ENCODE measurements at places on chromosomes 12 and 14.

- no peak for DNase-seq
Observed at GRCh38 chr12:459430-460258, at the start of gene B4GALNT3. Gene B4GALNT3, plus strand, starts transcription at chr12:459939. Its CDS starts 438 bp downstream, at chr12:460377.

GRCh38 chr12:102873077-102873476 is 44.0 kb downstream of the PAH start:
- DNase-seq = no peak

- DNase-seq = no peak
Observed at GRCh38 chr12:6428326-6428725, 16.4 kb upstream of the CD27 start.

GRCh38 chr12:100348657-100349454 is 8.0 kb upstream of the SLC17A8 start:
- peak; percentile 29 for DNase-seq

DNA sequence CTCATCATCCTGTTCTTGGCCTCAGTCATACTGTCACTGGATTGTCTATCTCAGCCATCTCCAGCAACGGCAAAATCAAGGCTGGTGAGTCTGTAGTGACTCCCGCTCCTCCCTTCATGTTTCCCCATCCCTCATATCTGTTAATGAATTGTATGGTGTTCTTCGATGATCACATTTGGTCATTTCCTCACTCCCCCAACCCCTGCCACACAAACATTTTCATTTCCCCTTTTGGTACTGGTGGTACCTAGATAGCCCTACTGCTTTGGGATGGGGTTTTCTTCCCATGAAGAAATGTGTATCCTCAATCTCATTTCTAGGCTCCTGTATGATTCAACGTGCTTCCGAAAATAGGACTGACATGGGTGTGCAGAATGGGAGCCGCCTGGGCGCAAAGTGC is 2.7 kb upstream of the KLHL33 start:
- DNase-seq = no peak

- peak; percentile 24 for DNase-seq
Observed at GRCh38 chr14:69151458-69152180, 1.3 kb downstream of the DCAF5 start.

- peak; percentile 69 for DNase-seq
Observed at GRCh38 chr12:69239352-69239921, at the start of gene CPSF6. Gene CPSF6, plus strand, starts transcription at chr12:69239569. Its CDS starts 78 bp downstream, at chr12:69239647.

DNA sequence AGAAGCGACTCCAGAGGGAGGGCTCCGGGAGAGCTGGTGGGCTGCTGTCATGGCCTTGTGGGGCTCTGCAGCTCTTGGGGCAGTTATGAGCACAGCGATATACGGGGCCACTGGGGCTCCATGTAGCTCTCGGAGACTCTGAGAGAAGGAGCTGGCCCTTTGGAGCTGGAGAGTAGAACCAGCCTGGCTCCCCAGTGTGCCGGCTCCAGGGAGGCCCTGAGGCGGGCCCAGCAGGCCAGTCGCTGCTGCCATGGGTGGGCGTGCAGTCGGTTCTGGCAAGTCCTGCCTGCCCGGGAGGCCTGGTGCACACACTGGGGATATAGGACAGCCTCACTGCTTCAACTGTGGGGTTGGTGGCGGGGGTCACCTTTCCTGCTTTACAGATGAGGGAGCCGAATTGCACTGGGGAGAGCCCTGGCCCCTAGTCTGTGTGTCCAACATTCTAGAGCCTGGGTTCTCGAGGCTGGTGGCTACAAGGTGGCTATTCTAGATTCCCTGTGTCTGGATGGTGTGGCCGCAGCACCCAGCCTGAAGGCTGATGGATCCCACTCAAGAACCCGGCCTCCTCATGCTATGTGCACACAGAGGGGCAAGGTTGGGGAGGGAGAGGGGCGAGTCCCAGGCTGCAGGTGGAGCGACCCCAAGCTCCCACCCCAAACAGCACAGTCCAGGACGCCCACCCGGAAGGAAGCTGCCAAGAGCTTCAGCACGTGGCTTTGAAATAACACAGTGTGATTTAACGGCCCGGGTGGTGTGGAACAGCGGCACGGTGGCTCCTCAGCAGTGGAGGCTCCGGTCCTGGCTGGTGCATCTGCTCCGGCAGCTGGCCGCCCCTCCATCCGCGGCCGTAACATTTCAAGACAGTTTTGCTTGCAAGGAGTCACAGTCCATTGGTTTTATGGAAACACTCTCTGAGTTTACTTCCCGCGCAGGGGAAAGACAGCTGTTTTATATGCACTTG is 188.3 kb upstream of the C14orf180 start:
- DNase-seq = no peak

DNA sequence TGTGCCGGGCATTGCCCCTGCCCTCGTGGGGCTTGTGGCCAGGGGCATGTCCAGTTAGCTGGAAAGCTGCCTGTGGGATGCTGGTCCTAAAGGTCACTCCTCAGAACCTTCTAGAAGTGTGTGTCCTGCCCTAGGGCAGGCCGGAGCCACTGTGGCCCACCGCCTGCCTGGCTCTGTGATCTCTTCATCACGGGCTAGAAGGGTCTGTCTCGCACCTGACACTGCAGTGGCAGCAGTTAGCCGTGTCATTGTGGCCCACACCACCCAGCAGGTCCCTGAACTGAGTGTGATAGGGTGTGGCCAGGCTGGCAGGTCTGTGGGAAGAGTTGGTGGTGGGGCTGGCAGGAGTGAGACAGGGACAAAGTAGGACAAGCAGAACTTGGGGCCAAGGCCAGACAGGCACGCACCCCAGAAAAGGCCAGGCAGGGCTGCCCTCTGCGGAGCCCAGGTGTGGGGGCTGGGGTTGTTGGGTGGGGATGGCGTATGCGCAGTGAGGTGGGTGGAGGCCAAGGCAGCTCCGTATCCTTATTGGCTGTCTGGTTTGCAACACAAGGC is 41.2 kb downstream of the ADGRD1 start:
- DNase-seq = no peak

DNA sequence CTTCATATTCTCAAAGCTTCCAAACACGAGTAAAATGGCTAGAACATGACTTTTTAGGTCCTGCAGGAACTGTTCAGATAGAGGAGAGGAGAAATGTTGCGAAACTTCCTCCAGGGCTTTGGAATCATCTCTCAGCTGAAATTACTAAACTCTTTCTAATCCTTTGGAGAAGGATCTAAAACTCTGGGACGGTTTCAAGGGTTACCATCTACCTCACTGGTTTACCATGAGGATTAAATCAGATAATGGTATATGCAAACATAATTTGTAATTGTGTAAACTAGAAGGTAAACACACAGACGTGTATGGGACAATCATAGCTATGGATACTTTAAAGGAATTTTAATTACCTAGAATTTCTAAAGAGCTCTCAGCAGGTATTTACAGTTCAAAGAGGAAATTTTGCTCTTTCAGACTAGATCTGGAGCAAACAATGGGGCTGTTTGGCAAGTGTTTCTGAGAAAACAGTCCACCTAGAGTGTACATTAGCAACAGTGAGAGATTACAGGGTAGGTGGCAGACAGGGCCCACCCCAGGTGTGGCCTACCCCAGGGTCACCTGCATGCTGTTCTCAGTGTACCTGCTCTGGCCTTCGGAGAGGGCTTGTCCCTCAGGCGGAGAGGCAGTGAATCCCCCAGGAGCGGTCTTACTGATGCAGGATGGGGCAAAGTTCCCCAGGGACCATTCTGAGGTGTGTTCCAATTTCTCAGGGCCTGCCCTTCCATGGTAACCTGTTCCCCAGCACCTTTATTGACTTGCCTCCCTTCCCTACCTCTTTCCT is 124.7 kb upstream of the MAX start:
- no peak for DNase-seq

GRCh38 chr12:46343118-46343852 is 29.3 kb downstream of the SLC38A2 start:
- DNase-seq = no peak

DNA sequence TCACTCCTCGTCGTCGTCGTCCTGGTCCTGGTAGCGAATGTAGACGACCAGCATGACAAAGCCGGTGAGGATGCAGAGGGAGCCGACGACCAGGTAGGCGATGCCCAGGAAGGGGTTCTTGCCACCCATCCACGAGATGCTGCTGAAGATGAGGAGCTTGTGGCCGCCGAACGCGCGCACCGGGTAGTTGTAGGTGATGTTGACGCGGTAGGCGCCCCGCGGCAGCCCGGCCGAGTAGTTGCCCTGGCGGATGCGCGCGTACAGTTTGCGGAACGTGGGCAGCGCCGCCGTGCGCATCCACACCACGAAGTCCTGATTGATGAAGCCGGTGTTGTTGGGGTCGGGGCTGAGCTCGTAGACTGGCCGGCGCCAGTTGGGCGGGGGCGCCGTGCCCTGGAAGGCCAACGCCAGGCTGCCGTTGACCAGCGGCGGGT is 1.0 kb downstream of the TMEM30B start:
- DNase-seq = no peak

DNA sequence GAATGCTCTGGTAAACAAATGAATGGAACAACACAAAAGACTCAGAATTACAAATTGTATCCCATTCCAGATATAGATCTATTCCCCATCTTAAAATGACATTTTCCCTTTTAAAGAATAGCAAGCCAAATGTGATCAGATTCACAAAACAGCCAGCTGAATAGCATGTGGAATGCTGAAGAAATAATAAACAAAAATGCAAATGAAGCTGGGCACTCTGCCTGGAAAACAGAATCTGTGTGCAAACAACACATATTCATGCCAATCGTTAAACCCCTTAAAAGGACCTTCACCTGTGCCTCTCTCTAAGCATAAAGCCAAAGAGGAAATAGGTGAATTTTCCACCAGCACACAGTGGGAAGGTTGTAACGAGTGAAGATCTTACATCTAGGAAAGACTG is 67.9 kb upstream of the PDZRN4 start:
- no peak for DNase-seq

GRCh38 chr12:66708704-66709456 is 30.0 kb upstream of the GRIP1 start:
- DNase-seq = no peak

DNA sequence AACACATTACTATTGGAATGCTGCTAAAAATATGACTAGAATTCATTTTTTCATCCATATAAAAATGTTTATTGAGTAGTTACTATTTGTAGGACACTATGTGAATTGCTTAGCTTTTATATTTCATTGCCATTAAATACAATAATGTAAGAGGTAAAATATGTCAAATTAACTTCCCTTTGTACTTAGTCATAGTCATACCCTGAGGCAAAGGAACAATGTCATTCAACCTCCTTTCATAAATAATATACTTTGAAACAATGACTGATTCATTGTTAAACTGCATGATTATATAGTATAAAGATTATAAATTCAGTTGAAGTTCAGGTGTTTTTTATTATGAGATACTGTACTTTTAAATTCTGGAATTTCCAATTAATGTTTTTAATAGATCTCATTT is 105.2 kb downstream of the GARIN6 start:
- DNase-seq = no peak

- DNase-seq = no peak
Observed at GRCh38 chr12:114631242-114631641, 52.7 kb downstream of the TBX3 start.

DNA sequence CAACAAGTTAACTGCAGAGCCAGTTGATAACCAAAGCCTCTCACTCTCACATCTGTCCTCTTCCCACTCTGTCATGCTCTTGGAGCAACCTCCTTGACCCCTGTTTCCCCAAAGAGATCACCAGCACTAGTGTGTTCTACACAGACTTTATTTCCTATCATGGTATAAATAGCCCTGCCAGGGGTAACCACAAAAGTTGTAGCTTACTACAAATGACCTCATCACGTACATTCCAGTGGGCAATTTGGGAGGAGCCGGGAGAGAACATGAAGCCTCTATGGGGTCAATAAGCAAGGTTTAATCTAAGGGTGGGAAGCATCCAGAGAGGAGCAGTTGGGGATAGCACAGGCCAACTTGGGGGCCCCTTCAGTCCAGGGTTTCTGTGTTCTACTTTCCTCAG is 186.5 kb downstream of the KCNA5 start:
- no peak for DNase-seq

GRCh38 chr14:54252072-54252730 is 144.6 kb upstream of the CDKN3 start:
- no peak for DNase-seq

DNA sequence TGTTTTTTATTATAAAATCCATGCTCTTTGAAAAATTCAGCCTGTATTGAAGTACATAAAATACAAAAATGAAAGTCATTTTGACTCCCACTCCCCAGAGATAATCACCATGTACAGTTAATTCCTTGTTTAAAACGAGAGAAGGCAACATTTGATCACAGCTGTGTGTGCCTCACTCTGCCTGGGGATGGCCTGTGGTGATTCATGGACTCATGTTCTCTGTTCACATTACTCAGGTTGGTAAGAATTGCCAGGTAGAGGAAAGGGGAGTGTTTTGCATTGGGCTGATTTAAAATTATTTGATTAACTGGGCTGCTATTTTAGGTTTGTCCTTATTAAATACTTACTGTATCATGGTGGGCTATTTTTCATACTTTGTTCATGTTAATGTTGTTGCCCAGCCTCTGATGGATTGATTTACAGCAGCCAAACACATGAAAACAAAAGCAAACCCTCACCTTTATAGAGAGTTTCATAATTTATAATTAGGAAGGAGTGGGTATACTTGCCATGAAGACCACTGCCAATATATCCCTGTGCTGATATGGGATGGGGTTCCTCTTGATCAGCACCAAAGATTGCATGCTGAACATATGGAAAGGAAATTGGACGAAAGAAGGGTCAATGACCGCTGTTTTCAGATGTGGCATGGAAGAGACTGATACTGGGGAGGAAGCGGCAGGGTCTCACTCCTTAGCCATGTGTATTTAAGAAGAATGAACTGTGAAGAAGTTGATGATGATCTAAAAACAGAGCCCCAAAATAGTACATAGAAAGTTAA is 3.0 kb downstream of the ZBTB1 start:
- DNase-seq = no peak

DNA sequence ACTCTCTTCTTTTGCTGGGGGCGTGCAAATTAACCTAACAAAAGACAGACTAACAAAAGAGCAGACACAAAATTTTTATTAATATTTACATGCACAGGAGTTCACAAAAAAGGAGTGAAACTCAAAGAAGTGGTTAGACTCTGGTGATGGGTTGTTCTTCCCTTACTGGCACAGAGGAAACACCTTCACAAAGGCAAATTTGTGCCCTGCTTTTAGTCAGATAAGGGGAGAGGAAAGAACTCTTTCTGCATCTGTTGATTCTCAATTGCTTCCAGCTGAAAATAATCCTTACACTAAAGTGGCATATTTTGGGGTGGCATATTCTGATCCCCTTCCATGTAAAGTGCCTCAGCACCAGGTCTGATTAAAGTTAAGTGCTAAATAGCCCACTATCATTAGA is 190.2 kb upstream of the AMIGO2 start:
- DNase-seq = no peak

- no peak for DNase-seq
Observed at GRCh38 chr12:104544836-104545235, 88.1 kb downstream of the CHST11 start.
